ENCODE measurements at places on chromosomes 2 and 18.

GRCh38 chr2:223897669-223898330, 47.3 kb downstream of the WDFY1 start:
- DNase-seq, result no peak

DNA sequence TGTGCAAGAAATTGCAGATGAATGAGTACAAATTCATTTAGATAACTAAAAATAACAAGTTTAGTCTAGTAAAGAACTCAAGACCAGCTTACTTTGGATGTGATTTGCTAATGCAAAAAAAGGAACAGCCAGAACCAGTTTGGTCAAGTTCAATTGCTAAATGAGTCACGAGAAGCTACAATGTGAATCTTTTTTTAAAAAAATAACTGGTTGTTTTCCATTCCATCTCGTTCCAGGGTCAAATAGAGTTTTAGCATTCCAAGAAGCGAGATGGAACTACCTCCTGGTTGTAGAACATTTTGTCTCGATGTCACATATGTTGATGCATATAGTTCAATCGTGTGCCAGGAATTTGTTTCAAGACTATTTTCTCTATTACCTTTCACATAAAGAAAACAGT, 65.0 kb upstream of the IKZF2 start:
- DNase-seq, result no peak

GRCh38 chr2:47741637-47742036, 41.3 kb upstream of the MSH6 start:
- no peak for DNase-seq

DNA sequence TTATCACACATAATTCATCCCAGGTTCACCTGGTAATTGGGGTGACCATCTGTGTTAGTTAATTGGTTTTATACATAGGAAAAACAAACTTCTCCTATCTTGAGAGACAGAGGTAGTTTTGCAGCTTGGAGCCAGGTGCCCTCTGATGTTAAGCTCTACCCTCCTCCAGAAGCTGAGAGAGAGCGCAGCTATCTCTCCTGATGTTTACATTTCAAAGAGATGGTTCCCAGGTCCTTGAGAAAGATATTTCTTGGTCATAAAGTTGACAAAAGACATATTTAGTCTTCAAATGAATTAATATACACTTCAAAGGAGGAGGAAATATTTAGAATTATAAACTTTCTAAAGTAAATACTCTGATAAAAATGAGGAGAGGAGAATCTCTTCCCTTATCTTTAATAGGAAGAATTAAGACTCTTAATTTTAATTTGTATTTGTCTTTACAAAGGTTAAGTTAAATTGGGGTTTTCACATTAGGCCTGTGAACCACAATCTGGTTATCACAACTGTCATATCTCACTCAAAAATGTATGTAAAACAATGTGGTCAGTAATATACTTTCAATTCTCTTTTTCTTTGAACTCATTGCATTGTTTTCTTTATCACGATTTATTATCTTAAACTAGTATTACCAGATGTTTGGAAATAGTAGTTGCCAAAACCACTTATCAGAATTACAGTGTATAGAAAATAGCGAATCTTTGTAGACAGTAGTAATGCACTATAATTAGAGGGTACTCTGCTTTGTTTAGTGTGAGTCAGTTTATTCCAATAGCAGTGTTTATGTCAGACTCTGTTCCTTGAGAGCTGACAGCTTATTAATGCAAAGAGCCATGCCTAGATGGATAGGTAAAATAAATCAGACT, 26.8 kb downstream of the SERPINB4 start:
- DNase-seq, result no peak

DNA sequence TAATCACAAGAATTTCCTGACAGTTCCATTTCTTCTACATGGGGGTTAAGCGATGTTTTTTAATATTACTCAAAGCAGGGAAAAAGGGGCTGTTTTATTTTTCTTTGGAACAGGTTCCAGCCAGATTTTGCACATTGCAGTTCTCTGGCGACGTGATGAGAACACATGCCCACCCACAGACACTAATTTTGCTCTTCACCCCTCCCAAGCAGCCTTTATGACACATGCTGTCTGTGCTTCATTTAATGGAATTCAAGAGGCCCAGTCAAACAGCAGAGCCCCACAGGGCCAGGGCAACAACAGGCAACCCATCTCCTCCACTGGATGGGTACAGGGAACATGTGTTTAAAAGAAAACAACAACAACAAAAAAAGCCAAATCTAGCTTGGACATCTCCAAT, 70.8 kb downstream of the SPRED2 start:
- DNase-seq, result no peak

DNA sequence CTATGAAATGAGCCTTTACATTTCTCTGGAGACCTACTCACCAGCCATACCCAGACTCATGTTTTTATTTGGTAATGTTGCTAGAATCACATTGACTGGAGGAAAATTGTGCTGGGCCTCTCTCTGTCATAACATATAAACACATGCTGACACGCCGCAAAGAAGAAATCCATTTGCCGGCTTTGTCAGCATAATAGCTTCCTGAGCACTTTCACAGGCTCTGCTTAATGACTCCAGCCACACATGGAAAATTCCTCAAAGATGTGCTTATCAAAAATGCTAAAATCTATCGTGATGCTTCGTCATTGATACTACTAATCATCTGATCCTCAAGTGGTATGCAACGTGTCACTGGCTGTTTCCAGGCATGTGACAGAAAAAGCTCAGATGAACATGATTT, 63.1 kb downstream of the RND3 start:
- DNase-seq, result no peak

- no peak for DNase-seq
These were observed 30.6 kb downstream of the FAM178B start for GRCh38 chr2:96955762-96956161.

GRCh38 chr2:100240386-100240785, 81.9 kb downstream of the LONRF2 start:
- DNase-seq, result no peak

DNA sequence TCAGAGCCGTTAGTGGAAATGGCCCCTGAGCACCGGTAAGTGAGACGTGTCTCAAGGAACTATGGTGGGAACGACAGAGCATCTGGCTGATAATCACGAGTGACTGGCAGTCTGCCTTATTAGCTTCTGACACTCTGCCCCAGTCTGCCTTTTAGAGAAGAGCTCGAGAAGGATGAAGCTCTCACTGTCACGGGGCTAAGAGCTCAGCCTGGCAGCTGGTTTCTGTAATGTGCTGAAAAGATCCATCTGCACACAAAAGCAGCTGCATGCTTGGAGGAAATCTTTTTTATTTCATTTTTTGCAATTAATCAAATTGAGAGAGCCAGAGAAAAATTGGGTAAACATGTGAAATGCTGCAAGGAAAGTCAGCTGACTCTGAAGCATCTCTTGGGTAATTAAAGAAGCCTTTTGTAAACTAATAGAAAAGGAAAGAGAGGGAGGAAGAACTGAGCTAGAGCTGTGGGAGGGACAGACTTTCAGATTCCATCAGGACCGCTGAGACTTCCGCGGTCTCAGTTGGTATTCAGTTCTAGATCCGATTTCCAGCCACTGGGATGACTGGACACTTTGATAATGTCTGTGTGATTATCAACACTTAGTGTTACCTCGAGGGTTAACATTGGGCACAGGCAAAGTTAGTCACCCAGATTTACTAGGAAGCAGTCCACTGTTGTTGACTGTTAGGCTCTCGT, 24.4 kb downstream of the MBP start:
- DNase-seq, result peak; percentile 16

DNA sequence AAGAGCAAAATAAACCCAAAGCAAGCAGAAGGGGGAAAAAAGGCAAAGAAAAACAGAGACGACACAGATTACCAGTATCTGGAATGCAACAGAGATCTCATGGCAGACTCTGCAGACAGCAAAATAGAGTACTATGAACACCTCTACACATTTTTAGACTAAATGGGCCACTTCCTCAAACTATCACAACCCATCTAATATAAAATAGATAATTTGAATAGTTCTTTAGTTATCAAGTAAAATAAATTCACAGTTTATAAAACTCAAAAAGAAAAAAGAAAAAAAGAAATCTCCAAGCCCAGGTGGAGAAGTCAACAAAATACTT, 16.6 kb downstream of the SESTD1 start:
- no peak for DNase-seq

DNA sequence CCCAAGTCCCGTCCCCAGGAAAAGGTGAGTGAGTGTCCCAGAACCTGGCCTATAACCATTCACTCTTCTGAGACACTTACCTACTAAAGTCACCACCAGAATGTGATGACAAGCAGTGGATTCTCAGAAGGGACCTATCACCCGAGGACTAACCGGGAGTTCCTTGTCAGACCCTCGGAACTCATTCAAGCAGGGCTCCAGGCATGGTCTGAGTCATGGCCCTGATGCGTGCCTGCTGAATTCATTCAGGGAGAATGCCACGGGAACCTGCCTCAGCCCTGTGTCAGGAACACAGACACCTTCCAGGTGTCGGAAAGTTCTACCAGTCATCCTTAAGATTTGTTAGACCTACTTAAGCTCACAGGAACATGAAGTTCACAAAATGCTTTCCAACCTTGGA, 29.8 kb downstream of the ALPK2 start:
- no peak for DNase-seq

- DNase-seq, result no peak
These were observed 56.4 kb upstream of the HAAO start for GRCh38 chr2:42848726-42849290.

DNA sequence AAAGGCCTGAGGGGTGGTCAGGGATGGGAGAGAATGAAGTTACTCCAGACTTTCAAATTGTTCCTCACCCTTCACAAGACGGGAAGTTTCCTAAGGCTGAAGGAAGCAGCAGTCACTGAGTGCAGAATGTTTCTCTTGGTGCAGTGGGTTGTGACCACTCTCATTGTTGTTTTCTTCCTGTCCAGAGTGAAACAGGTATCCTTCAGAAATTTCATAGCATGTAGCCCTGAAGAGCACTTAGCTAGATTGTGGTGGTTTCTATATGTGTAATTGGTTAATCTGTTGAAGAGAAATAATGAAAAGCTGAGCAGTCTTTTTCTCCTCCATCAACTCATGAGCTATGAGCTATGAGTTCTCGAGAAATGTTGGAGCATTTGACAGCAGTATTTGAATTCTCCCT, 96.8 kb downstream of the GPD2 start:
- no peak for DNase-seq

DNA sequence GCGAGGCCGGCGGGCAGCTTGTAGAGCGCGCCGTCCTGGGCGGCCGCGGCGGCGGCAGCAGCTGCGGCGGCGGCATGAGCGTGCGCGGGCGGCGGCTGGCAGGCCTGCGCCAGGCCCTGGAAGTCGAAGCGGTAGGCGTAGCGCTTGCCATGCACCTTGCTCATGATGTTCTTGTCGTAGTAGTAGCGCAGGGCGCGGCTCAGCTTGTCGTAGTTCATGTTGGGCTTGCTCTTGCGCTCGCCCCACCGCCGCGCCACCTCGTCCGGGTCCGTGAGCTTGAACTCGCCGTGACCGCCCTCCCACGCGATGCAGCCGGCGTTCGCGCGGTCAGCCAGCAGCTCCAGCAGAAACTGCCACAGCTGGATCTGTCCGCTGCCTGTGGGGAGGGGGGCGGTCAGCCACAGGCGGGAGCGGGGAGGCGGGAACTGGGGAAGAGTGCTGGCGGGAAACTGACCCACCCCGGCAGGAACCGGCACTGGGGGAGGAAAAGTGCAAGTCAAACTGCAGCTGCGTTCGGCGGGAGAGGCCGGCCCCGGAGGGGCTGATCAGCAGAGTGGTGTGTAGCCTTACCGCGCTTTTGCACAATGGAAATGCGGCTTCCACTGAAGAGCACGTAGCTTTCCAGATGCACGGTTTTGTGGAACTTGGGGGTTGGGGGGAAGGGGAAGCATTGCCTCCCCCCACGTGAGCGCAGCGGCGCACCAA, 3.0 kb downstream of the FEV start:
- DNase-seq, result no peak

DNA sequence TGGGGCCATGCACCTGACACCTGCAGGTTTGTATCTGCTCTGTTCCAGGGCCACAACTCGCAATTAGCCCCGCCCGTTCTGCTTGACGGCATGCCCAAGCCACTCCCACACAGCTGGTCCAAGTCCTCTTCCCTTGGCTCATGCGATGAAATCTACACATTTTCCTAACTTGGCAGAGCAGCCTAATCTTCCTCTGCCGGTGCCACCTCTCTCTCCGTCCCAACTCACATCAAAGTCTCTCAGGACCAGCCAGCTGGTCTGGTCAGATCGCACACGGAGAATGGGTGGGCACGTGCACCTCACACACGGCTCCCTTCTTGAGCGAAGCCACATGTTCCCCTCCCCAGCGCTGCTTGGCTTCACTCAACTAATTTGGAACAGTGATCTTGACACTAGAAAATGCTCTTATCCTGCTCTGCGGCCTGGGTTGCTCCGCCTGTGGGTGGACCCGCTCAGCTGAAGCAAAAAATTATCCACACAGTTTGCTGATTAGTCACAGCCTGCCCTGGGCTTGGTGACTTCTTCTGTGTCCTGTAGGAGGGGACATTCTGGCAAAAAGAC, 176.7 kb downstream of the NRP2 start:
- DNase-seq, result no peak

GRCh38 chr2:172507199-172507598, 48.7 kb upstream of the PDK1 start:
- no peak for DNase-seq

All from H54 (cell line).